ENCODE measurements at places on chromosomes 2 and 18. TPM values are rescaled to one million over a fixed set of nuclear protein-coding genes. Genes with fewer than 3 reads are reported as not detected.

Gene PHOSPHO2
- total RNA-seq, result 5.7 TPM

DNA sequence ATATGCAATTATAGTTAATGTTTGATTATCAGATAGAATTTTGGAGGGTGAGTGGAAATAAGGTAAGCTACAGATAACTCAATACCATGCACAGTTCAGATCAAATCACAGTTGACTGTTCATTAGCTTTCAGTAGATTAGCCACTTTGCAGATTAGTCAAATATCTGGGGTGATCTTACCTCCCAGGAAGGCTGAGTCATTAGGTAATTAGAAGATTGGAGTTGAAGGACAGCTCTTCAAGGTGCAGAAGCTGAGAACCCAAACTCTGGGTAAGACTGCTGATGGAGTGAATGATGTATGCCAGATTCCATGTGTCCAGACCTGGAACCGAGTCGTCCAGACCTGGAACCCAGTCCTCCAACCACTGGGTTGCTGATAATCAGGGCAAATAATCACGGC is 262.8 kb upstream of the UBE2E3 start:
- DNase-seq, result no peak

GRCh38 chr2:141311430-141311829 is 819.4 kb downstream of the LRP1B start:
- no peak for DNase-seq

Gene RIT2
- total RNA-seq, result not detected

Gene CGREF1
- total RNA-seq, result not detected

DNA sequence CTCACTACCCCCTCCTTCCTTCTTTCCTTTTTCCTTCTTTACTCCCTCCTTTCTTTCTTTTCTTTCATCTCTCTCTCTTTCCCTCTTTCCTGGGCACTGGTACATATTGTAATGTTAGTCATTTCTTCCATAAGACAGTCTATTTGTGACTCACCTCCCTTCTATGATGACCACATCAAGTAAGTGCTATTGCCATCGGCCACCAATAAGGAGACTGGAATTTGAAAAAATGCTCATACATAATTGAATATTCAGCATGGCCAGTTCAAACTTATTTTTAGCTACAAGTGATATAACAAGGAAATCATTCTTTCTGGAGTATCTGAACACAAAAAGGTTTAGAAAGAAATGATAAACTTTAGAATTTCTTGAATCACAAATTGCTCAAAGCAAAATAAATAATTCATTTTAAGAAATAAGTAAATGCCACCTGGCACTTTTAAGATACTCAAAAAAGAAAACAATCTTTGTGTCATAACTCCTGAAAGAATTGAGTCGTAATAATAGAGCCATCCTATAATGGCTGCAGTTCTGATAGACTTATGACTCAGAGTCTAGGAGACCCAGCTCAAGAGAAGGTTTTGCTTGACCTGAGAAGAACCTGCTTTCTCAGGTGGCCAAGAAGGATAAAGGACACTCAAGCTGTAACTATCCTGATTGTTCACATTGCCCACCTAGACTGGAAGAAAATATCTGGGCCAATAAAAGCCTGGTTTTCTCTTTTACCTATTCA is 51.6 kb upstream of the CCBE1 start:
- no peak for DNase-seq

GRCh38 chr2:54969940-54970338 is 80.3 kb downstream of the RTN4 start:
- no peak for DNase-seq

Gene MATN3
- 0.28 TPM for total RNA-seq

DNA sequence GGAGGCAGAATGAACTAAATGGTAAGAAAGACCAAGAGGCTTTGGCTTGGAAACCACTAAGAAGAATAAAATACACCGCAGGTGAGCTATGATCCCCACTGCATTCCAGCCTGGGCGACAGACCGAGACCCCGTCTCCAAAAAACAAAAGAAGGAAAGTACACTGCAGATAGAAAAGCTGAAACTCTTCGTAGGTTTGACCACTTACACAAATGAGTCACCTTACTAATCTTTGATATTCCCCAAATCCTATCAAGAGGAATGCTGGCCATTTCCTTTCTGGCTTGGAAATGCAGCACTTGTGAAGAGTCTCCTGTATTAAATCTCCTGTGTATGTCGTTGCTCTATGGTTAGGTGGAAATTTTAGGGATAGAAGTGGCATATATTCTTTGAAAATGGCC is 108.8 kb downstream of the MTCL1 start:
- DNase-seq, result no peak

DNA sequence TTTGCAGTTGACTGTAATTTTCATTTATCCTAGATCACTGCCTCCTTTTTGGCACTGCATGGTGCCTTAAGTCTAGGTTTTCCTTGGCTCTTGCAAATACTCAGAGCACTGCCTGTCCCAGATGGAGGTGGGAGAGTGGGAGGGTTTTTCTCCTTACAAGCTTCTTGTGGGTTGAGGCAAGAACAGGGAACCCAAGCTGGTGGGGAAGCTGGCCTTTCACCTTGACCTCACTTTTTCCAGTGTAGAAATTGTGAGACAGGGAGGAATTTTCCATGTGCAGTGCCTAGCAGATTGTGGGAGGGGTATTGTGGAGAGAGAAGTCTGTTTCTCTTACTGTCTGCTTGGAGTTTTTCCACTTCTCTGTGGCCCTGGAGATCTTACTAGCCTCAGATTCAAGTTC is 21.5 kb downstream of the GALNT1 start:
- no peak for DNase-seq

Gene GPR17
- total RNA-seq, result not detected

GRCh38 chr2:183605440-183605839 is 481.2 kb downstream of the NUP35 start:
- no peak for DNase-seq

DNA sequence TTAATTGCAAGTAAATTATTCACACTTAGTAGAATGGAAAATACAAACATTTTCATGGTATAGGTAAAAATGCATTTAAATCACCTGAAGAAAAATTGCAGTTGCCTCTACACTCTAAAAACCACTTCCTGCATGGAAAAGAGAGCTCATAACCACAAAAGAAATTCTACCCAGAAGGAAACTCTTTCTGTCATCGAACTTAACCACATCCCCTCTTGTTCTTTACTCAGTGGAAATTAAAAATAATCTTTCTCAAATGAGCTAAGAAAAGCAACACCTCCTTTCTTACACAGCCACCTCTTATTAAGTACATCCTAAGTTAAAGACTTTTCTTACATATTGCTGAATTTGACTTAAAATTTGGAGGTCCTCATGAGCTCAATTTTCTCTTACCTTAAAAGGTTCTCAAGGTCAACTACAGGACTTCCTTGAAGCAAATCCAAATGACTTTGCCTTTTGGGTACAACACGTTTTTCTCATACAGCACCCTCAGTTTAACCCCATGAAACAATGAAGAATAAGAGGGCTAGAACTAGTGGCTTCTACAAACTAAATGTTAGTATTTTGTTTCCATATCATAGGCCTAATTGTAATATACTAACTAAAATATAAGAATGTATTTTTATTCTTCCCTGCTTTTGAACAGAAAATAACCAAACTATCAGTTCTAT is 109.1 kb upstream of the CRIM1 start:
- no peak for DNase-seq

DNA sequence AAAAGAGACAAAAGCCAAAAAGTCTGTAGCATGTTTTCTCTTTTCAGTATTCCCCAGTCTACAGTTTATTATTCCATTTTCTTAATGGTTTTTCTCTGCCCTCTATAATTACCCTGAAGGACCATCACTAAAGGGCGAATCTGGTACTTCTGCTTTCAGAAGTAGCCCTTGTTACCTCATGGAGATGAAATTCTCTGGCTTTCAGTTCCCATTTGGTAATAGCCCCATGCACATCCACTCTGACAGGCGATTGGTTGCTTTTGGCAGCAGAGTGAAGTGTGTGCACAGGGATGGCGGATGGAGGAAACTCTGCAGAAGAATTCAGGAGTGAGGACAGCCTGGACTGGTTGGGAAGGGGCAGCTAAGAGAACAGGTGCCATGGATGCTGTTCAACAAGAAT is 66.3 kb upstream of the NABP1 start:
- no peak for DNase-seq

Gene DLGAP1
- total RNA-seq, result 0.25 TPM

- no peak for DNase-seq
Observed at GRCh38 chr2:69828938-69829255, 563 bp upstream of the GMCL1 start.

Gene SPATA3
- total RNA-seq, result not detected
